ENCODE measurements at places on chromosomes 1 and 21.

DNA sequence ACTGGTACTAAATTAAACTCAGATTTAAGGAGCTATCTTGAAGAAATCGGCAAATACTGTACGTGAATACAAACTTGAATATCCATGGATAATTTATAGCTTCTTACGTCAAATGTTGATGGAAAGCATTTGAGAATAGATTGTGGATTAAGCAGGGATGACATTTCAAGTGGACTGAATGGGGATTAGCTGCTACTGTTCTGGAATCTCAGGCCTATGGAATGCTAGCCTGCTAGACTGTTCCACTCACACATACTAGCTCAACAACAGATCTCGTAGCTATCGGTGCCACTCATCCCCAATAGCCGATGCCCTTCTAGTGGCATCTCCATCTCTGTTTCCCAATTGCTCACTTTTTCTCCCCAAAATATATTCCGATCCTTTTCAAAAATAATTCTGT, 62.0 kb upstream of the USP25 start:
- no peak for DNase-seq

GRCh38 chr21:34337741-34338140, 26.1 kb upstream of the KCNE2 start:
- no peak for DNase-seq

- no peak for DNase-seq
Observed at GRCh38 chr1:95849439-95849838, 615.4 kb downstream of the RWDD3 start.

DNA sequence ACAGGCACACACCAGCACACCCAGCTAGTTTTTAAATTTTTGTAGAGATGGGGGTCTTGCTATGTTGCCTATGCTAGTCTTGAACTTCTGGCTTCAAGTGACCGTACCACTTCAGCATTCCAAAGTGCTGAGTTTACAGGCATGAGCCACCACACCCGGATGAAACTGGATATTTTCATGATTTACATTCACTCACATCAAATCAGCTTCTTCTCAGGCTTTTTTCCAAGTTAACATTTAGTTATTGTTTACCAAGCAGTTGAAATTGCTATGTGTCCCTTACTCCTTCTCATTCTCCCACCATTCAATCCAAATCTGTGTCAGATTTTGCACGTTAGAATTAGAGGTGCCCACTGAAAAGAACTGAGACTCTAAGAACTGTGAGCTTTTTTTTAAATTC, 18.4 kb downstream of the RIT1 start:
- no peak for DNase-seq

- no peak for DNase-seq
Observed at GRCh38 chr1:54358503-54359168, 47.6 kb downstream of the SSBP3 start.

DNA sequence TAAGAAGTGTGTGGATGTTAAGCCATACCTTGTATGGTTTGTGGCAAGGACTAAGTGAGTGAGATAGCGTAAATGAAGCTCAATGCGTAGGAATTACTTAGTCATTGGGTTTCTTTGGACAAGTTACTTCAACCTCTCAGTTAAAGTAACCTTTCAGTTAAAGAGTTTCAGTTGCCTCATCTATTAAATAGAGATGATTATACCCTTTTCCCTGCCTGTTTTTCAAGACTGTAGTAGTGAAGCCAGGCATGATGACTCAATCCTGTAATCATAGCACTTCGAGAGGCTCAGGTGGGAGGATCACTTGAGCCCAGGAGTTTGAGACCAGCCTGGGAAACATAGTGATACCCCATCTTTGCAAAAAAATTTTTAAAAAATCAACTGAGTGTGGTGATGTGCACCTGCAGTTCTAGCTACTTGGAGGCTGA, 6.3 kb downstream of the ZMPSTE24 start:
- no peak for DNase-seq

- no peak for DNase-seq
Observed at GRCh38 chr1:191953526-191953925, 204.7 kb upstream of the RGS18 start.

DNA sequence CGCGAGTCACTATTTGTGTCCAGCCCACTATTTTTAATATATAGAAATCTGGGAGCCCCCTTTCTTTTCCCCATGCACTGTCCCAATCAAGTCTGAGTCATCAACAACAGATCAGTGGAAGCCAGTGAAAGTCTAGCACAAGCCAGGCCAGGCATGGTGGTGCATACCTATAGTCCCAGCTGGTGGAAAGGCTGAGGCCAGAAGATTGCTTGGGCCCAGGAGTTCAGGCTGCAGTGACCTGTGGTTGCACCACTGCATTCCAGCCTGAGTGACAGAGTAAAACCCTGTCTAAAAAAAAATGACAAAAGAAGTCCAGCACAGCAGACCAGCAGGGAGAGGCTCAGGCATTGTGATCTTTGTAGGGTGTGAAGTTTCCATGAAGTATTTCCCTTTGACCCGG, 9.0 kb upstream of the RPL5 start:
- DNase-seq, result no peak

GRCh38 chr1:4730078-4730477, 75.7 kb downstream of the AJAP1 start:
- no peak for DNase-seq

All from GM19239 (cell line).